ENCODE measurements at places on chromosomes 4 and X.

DNA sequence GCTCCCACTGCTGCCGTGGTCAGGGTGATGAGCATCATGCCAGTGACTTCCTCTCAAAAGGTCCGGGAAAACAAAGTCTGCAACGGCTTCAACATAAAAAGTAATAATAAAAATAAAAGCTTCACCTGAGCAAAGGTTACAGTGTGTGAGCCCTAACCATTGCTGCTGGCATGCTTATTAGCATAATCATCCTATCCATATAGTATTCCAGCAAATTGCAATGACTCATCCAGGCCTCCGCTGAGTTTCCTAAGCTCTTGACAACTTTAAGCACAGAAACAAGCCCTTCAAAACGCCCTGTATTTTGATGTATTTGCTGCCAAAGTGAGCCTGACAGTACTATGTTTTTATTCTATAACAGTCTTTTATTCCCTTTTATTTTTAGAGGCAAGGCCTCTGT lies 100.5 kb downstream of the AASDH start:
- DNase-seq: no peak

- no peak for DNase-seq
These were observed 287.2 kb upstream of the HS3ST1 start for GRCh38 chr4:11715753-11716521.

DNA sequence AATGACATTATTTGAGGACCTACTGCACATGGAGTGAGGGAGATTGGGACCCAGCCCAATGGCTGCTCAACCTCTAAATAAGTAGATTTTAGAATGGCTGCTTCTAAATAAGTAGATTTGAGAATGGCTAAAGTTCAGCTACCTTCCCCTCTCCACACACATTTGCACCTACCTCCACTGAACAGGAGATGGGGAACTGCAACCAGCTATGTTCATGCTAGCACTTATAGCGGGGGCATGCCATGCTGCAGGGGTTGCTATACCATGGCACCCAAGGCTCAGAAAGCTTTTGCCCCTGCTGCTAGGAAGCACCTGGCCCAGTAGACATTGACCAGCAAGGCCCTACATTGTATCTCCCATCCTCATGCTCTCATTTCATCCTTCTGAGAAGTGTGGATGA lies 70.2 kb upstream of the MAOA start:
- no peak for DNase-seq

DNA sequence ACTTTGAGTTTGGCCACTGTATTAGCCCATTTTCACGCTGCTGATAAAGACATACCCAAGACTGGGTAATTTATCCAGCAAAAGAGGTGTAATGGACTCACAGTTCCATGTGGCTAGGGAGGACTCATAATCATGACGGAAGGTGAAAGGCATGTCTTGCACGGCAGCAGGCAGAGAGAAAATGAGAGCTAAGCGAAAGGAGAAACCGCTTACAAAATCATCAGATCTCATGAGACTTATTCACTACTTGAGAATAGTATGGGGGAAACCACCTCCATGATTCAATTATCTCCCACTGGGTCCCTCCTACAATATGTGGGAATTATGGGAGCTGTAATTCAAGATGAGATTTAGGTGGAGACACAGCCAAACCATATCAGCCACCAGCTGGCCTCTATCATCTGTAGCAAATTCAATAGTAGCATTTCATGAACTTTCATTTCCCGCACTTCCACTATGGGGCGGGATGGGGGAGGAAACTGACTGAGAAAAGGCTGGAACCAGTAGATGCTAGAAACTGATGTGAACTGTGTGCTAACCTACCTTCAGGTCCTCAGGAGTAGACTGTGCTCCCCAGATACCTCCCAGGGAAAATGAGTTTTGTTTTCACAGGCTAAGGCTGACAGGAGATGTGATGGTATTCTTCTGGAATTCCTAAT lies 35.3 kb upstream of the LGI2 start:
- DNase-seq: peak; percentile 75

- DNase-seq: no peak
These were observed 265.4 kb downstream of the GASK1B start for GRCh38 chr4:157907226-157907946.

DNA sequence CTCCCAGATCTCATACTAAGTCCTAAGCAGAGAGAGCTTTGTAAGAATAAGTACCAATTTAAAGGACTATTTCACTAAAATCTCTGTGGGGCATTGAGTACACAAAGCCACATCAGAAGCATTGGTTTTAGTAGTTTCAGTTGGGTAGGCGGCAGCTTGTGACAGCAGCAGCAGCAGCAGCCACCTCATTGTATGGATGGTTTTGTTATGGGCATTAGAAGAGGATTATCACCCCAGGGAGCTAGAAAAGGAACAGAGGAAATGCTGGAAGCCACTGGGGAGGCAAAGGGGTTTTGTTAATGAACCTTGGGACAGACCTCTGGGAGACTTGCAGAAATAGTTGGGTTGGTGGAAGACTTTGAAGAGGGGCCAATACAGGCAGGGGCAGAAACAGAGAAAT lies 93.9 kb upstream of the FRMPD3 start:
- no peak for DNase-seq

DNA sequence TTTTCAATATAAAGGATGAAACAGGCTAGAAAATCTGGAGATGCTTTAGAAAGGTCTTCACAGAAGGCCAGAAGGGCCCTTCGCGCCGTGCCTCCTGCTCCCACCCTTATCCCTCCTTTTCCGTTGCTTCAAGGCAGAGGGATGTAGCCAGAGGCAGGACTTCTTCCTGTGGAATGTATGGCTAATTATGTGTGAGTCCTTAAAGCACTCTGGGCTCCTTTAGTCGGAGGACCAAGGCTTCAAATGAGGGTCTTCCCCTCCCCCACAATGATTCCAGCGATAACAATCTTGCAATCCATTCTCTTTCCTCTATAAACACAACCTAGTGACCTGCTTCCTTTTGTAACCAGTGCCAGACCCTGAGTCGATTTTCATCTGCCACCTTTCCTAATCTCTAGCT lies 103.5 kb downstream of the GPC3 start:
- DNase-seq: no peak

GRCh38 chrX:122813876-122814275 lies 370.2 kb upstream of the GRIA3 start:
- no peak for DNase-seq

GRCh38 chrX:24148121-24148520 lies 1.4 kb upstream of the ZFX start:
- no peak for DNase-seq

DNA sequence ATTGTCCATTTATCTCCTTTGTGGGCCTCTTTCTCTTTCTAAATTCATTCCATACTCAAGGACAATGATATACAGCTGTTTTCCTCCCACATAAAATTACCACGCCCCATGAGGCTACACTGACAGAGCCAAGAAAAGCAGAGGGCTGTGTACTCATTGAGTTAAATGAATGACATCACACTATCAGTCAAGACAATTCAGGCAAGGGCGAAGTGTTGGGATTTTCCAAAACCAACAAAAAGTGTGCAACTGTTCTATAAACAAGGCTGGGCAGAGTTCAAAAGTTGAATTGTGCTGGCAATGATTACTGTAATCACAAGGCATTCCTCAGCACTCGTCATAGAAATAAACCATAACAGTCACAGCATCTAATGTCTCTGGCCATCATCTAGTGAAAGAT lies 799.6 kb upstream of the DIAPH2 start:
- DNase-seq: no peak

DNA sequence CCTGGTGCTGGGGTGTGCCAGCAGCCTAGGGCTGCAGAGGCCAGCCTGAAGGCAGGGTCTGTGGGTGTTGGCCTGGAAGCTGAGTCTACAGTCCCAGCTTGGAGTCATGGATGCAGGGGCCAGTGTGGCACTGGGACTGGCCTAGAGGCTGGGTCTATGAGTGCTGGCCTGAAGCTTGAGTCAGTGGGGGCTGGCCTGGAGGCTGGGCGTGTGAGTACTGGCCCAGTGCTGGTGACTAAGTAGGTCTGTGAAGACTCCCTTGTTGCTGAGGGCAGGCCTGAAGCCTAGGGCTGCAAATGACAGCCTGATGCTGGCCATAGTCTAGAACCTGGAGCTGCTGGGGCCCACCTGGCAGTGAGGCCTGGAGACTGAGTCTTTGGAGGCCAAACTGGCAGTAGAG lies 31.3 kb upstream of the ALG13 start:
- no peak for DNase-seq

DNA sequence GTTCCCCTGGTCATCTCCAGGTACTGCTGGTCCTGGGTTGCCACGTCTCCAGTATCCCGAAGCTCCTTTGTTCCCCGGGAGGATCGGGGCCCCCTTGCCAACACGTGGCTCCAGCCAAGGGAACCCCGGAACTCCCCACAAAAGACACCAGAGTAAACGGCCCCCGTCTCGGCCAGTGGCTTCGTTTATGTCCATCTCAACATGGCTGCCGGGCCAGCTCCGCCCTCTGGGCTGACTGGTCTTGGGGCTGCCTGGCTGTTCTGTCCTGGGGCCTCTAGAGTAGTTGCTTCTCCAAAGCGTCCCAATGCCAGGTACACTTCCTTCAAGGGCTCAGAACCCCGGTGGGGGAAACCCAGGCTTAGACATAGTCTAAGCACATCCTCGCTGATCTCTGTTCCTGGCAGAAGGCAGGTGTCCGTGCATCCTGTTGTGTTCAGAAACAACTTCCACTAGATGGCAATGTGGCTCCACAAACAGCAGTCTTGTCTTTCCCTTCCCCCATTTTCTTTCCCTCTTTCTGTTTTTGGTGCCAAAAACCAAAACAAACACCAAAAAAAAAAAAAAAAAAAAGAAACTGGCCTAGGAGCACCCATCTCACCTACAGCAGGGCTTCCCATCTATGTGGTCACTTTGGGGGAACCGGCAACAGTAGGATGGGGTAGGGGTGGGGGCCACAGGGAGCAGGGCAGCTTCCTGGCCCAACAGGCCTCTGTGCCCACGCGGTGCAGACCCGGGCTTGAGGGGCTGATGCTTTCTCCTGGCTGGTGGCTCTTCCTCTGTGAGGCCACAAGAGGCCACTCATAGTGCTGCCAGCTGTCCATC lies 35.3 kb downstream of the NBDY start:
- no peak for DNase-seq

DNA sequence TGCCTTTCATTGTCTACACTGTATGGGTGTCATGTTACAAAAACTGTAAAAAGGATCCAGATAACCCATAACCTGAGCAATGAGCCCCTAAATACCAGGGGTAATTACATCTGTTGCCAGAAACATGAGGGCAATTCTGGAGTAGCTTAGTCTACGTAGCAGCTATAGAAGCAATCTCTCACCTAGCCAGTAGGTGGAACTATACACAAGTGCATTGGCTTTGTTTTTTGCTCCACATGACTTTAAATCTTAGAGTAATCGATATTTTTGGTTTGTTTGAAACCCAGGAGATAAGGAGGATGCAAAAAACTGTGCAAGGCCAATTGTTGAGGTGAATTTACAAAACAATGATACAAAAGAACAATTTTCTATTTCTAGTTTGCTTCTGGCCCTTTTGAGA lies 57.5 kb downstream of the GPR82 start:
- DNase-seq: no peak

GRCh38 chr4:95367824-95368223 lies 180.9 kb downstream of the UNC5C start:
- no peak for DNase-seq

- no peak for DNase-seq
These were observed 127.1 kb downstream of the FBXO8 start for GRCh38 chr4:174156239-174156826.
